Hippocampal formation (tissue), 2 donors: ENCODE measurements at places on chromosomes 12 and 14.

GRCh38 chr12:20474443-20474842, 106.1 kb downstream of the PDE3A start:
- no peak for DNase-seq

DNA sequence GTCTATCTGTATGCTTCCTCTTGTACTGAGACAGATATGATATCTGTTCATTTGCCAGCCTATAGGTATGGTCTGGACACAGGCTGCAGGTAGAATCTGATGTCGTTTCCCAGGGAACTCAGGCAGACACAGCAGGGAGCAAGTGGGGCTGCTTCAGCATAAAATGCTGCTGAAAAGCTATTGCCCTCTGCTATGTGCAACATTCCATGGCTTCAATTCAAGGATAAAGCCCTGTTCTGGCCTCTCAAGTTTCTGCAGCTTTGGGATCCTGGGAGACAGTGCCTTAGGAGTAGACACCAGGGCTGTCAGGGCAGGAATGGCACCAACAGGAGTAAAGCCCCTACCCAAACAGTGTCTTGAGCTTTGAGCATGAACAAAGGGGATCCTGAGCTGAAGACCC, 173.5 kb downstream of the SLC41A2 start:
- no peak for DNase-seq

DNA sequence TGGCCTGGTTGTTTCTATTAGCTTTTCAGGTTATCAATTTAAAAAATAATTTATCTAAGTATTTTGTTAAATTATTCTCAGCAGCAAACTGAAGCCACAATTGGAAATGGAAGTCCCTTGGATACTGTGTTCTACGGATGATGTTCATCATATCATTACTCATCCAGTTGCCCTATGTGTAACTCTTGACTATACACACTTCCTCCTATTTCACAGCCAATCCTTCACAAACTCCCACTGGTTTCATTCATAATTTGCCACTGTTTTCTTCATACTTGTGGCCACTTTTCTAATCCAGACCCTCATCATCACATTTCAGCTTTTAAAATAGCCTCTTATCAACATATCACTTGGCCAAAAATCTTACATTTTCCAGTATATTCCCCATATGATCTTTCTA, 84.0 kb downstream of the CATSPERB start:
- no peak for DNase-seq

GRCh38 chr12:50614167-50614759, 109.5 kb downstream of the DIP2B start:
- DNase-seq, result no peak

DNA sequence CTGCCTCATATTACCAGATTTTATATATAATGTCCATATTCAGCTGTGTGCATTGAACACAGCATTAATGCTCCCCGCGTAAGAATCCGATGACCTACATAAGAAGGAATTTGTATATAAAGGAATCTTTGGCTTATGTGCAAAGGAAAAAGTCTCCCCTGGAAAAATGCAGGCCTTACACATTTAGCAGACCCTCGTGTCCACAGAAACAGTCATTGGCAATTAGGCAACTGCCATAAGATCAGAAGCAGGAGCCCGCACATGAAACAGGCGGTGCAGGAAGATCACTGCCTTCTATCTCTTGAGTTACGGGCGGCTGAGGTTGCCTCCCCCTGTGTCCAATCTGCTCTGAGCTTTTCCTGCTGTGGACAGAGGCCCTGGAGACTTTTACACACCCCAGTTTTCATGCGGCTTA, 63.2 kb upstream of the RFX4 start:
- DNase-seq, result no peak

GRCh38 chr12:103840462-103840875, 565 bp downstream of the NT5DC3 start:
- no peak for DNase-seq

DNA sequence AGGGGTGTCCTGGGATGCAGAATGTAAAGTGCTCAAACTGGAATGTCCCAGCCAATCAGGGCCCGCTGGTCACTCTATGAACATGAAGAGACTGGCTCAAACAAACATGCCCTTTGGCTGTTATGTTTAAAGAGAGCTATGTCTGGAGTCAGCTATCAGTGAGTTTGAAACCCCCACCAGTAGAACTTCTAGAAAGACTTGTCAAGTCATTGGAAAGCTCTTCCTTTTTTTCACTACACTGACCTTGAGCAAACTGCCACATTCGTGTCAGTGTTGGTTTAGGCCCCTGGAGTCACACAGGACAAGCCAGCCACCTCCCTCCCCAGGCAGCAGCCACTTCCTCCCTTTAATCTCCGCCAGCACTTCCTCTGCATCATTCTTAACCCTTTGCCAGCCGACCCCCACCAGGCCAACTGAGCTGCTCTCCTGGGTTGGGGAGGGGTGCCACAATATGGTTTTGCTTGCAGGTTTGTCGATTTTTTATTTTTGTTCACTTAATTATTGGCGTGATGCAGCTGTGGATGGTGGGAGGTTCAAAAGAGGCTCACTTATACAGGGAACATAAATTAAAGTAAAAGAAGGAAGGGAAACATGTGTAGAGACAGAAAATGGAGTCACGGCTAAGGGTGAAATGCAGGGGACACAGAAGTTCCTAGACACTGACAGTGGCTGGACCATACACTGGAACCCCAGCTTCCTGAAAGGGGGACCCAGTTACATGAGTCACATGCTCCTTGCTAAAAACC, 25.3 kb downstream of the CMKLR1 start:
- DNase-seq, result no peak

DNA sequence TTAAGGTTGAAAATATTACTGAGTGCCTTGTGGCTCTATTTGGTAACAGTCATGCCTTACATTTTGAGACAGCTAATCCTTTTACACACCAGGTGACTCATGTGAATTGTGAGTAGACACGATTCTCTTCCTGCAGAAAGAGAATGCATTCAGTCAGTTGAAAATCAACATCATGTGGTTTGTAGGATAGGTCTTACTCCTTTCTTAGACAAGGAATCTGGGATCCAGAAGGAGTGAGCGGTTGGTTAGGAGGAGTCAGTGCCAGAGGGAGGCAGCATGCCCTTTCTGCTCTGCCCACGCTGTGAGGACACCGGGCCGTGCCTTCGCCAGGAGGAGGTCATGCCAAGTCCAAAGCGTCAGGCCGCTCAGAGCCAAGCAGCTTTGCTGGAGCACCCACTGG, 47.6 kb downstream of the TRAF3 start:
- DNase-seq, result no peak

- DNase-seq, result no peak
These were observed 62.3 kb upstream of the TMPO start for GRCh38 chr12:98453070-98453469.

DNA sequence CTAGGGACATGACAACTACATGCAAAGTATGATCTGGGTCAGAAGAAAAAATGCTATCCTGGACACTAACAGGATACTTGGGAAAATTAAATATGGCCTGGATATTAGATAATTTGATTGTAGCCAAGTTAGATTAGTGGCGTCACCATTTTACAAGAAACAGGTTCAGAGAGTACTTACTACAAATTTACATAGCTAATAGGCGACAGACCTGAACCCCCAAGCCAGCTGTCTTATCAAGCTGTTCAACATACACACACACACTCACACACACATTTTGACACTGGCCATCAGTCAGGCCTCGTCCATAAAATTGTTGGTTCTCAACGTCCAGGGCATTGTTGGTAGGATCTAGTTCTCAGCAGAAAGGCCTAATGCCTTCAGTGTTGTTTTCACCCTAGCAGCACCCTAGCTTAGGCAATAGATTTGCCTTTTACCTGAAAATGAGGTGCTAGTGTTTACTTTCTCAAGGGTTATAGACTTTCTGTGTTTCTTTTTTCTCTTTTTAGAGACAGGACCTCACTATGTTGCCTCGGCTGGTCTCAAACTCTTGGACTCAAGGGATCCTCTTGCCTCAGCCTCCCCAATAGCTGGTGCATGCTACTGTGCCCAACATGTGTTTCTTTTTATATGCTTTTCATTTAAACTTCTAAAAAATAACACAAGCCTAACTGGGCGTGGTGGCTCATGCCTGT, 3.3 kb upstream of the C14orf93 start:
- DNase-seq, result no peak

DNA sequence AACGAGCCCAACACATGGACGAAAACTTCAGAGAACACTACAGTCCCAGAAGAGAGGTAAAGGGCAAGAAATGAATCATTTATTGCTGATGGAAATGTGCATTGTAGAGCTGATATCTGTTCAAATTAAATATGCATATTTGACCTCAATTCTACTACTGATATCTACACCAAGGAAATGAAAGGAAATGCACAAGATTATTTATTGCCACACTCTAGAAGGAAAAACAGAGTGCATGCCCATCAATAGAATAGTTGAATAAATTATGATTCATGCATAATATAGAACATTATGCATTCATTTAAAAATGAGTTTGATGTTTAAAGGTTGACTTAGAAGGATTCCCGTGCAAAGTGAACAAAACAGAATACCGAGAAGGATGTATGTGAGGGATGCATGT, 15.6 kb upstream of the NUP107 start:
- DNase-seq, result no peak
